Stimulated activated CD8-positive, alpha-beta memory T cell treated with anti-CD3 and anti-CD28 coated beads, Interleukin-4, amount 100 ng/mL, for 4 hours (primary cell): ENCODE measurements at places on chromosomes 6 and 20.

DNA sequence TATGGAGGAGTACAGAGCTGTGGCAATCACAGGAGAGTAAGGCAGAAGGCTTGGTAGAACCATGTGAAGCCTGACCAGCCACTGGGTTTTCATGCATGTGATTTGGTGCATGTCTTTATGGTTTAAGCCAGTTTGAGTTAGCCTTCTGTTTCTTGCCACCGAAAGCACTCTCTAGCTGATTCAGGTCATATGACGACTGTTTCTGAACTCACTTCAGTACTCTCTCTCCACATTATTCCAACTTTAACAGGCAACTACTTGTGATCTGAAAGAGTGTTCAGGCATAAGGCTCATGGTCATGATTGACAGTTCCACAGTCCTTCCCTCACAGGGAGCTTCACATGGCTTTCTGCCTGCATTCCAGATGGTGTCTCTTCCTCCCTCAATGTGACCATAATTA lies 63.3 kb upstream of the TAB2 start:
- DNase-seq, result no peak

DNA sequence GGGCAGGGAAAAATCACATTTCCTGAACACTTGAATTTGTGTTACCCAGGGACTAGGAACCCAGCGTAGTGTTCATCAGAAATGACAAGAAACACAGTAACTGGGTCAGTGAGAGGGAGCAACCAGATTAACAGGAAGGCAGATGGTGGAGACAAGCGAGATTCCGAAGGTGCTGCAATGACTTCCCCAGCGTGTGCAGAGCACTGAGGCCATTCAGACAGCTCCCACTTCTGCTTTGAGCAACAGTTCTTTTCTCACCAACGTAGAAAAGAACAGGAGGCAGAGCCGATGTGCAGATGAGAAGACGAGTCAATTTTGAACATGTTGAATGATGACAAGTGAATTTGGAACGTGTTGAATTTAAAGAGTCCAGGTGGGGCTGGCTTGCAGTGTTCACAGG lies 63.1 kb upstream of the IFNGR1 start:
- no peak for DNase-seq

- DNase-seq, result no peak
These were observed 146.2 kb upstream of the SMLR1 start for GRCh38 chr6:130681028-130681427.

- DNase-seq, result no peak
These were observed 1.9 kb upstream of the PAQR8 start for GRCh38 chr6:52360028-52360427.

DNA sequence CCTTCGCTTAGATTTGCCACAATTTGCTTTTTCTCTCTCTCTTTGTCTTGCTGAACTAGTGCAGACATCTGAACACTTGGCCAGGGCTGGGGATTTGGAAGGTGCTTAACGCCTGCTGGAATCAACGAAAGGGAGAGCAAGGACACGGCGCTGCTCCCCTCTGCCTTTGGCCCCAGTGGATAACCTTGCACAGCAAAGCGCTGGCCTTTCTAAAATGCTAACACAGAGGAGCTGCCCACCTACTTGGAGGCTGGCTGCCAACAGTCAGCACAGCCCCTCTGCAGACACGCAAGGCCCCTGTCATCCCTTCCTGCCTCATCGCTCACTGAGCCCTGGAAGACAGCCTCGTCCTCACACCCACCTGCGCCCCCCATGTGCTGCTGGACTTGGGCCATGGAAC lies 37.5 kb downstream of the C20orf203 start:
- no peak for DNase-seq

DNA sequence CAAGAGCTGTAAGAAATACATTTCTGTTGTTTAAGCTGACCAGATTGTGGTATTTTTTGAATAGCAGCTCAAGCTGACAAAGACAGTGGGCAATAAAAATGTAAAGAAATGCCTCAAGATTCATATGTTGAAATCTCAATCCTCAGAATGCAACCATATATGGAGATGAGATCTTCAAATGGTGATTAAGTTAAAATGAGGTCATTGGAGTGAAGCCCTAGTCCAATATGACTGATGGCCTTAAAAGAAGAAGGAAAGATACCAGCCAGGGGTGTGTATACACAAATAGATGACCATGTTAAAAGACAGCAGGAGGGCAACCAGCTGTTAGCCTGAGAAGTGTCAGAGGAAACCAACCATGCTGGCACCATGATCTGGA lies 7.1 kb upstream of the DDO start:
- no peak for DNase-seq

DNA sequence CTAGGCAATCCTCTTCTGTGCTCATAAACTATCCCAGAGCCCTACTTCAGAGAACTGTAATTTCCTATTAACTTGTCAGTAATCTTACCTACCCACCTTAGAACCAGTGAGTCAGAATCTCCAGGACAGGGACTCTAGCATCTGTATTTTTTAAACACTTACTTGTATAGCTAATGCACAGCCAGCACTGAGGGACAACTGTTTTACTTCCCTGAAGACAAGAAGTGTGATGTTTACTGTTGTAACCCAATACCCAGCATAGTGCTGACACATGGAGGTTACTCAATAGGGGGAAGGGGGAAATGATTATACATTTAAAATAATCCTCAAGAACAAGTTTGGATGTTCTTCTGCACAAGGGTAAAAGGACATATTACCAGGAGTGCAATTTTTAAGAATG lies 130.8 kb downstream of the BTBD9 start:
- no peak for DNase-seq

DNA sequence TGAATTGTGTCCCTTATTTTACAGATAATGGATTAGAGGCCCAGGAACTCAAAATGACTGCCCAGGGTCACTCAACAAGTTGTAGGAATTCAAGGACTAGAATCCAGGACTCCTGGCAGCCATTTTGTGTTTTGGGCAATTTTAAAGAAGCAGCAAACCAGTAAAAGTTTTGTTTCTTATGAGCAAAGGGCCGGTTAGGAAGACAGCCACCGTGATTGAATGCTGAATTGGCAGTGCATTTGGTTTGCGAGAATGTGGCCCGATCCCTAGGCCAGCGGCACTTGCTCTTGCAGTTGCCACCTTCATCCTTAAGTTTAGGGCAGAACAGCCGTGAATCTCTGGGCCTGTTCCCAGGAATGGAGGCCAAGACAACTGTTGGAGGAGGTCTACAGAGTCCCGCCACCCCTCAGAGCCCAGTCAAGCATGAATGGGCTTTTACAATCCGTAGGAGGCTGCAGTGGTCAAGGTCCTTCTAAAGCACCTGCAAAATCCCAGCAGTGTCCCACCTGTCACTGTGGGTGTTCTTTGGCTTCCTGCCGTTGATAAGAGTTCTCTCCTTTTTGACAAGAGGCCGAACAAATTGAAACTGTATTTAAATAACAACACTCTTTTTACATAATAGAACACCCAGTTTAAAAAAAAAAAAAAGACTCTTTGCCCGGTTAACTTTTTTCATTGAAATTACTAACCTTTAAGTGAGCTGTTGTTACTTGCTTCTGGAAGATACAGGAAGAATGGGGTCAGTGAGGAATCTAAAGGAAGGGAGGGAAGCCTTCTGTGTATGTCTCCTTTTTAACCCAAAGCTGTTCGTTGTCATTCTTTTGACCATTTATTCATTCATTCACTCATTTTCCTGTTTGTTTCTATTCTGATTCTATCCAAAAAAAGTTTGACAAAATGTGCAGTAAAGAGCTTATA lies 68.7 kb downstream of the PHACTR2 start:
- no peak for DNase-seq

- no peak for DNase-seq
These were observed 15.9 kb downstream of the PTPRA start for GRCh38 chr20:2889209-2889608.

DNA sequence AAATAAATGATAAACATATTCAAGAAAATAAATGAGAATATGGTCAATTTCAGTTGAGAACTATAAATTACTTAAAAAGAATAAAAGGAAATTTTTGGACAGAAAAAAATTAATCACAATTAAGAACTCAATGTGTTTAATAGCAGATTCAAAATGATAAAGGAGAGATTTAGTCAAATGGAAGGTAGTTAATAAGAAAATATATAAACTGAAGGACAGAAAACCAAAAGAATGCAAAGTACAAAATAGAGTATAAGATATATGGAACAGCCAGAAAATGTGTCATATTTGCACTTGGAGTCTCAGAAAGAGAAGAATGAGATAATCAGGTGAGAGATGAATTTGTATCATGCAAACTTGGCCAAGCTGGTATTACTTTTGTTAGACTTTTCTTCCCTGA lies 201.8 kb upstream of the ARID1B start:
- DNase-seq, result no peak

DNA sequence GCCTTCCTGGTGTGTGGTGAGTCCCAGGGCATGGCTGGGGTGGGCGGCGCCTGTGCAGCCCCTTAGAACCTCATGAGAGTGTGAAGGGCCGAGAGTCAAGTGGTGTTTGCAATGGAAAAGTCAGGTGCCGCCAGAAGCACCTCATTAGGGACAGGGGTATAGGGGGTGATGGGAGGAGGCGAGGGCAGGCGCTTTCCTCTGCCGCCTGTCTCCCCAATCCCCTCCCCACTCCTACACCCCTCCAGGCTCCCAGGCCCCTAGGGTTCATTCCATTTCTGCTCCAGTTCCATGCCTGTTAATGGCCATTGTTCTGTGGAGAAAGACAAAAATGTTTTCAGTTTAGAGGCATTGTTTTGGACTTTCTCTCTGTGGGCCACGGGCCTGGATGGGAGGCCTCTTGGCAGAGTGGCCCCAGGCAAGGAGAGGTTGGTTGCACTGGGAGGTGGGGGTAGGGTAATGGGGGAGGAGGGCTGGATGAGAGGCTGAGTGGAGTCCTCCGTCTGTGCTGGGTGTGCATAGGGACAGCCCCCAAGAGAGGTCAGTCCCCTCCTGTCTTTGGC lies 21.4 kb upstream of the SCUBE3 start:
- no peak for DNase-seq

DNA sequence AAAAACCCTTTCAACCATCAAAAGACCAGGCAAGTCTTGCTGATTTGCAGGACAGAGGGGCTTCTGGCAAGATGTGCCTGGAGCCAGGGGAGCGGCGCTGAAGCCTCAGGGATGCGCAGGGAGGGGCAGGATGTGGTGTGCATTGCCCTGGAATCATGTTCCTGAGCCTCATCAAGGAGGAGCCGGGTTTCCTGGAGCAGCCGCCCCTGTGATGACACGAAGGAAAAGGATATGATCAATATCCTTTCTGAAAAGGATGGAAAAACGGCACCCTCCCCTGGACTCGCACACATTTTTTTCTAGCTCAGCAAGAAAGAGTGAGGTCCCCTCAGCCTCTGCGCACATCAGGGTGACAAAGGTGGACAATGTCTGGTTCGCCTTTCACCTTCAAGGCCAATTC lies 173.1 kb upstream of the SSTR4 start:
- no peak for DNase-seq

DNA sequence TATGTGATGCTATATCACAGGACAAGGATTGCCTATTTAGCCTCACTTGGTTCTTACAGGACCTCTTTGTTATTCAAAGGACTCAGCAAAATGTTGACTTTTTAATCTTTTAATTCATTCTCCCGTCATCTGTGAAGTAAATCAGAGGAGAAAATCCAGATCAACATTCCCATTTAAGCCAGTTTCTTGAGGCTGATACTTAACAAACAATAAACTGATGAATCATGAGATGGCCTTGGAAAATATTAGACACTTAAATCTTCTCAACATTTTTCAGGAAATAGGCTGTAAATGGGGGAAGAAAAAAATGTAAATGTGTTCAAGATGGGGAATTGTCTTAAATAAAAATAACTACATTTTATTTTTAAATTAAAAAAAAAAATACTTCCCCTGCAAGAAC lies 55.9 kb upstream of the UBR2 start:
- DNase-seq, result no peak

- no peak for DNase-seq
These were observed 603.0 kb upstream of the NRSN1 start for GRCh38 chr6:23522792-23523547.

- DNase-seq, result no peak
These were observed 48.3 kb upstream of the TRAF3IP2 start for GRCh38 chr6:111653979-111654378.

- DNase-seq, result no peak
These were observed 39.7 kb downstream of the TAF4 start for GRCh38 chr20:62025832-62026563.

- no peak for DNase-seq
These were observed 281.2 kb upstream of the DEFB112 start for GRCh38 chr6:50330963-50331362.

DNA sequence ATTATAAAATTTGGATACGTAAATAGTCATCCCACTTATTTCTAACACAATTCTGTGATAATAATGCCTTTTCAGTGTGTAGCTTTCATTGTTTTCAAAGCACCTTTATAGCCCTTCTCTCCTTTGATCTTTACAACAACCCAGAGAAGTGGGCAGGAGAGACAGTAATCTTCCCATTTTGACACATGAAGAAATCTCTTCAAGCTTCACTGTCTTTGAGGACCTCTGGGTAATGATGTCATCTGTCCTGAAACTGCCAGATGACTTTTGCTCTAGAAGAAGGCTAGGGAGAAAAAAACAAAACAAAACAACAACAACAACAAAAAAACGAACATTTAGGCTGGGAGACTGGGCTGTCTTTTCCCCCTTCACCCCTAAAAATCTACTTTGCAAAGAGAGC lies 203.0 kb downstream of the KCNQ5 start:
- no peak for DNase-seq

DNA sequence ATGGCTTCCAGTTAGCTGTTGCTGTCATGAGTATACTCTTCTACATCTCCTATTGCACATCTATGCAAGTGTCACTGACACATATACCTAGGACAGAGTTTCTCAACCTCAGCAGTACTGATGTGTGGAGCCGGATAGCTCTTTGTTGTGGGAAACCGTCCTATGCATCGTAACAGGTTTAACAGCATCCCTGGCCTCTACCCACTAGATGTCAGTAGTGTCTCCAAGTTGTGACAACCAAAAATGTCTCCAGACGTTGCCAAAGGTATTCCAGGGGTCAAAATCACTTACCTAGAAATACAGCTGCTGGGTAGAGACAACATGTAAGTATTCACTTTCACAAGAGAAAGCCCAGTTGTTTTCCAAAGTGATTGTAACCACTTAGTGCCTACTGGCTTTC lies 637.6 kb downstream of the RNF144B start:
- DNase-seq, result no peak

GRCh38 chr20:300345-300990 lies 3.1 kb downstream of the ZCCHC3 start:
- DNase-seq, result no peak

DNA sequence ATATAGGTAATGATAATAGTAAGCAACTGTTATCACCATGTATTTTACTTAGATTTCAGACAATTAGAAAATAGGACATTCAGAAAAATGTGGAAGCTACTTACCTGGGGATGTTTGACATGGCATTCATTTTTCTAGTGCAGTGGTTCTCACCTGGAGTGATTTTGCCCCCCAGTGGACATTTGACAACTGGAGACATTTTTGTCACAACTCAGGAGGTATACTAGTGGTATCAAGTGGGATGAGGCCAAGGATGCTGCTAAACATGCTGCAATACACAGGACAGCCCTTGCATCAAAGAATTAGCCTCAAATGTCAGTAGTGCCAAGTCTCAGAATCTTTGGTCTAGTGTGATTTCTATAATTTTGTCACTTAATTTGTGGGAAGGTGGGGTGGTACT lies 36.1 kb downstream of the NUS1 start:
- DNase-seq, result no peak

- DNase-seq, result no peak
These were observed 37.0 kb upstream of the BTBD3 start for GRCh38 chr20:11880680-11881079.

- no peak for DNase-seq
These were observed 50.6 kb upstream of the CCDC167 start for GRCh38 chr6:37550191-37550831.
